RPMI8226 (cell line): ENCODE measurements at places on chromosomes 4 and X.

- no peak for DNase-seq
These were observed 170.3 kb downstream of the VEGFC start for GRCh38 chr4:176622251-176622948.

DNA sequence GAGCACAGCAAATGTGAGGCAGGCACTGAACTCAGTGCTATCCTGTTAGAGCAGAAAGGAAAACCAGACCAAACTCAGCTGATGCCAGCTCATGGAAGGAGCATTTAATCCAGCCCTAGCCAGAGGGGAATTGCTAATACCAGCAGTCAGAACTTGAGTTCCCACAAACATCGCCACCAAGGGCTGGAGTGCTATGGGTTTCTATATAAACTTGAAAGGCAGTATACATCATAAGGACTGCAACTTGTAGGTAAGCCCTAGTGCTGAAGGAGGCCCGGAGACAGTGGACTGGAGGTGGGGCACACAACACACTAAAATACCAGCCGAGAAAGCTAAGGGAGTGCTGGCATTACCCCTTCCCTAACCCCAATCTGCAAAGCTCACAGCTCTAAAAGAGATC lies 440.2 kb downstream of the PRR32 start:
- no peak for DNase-seq

DNA sequence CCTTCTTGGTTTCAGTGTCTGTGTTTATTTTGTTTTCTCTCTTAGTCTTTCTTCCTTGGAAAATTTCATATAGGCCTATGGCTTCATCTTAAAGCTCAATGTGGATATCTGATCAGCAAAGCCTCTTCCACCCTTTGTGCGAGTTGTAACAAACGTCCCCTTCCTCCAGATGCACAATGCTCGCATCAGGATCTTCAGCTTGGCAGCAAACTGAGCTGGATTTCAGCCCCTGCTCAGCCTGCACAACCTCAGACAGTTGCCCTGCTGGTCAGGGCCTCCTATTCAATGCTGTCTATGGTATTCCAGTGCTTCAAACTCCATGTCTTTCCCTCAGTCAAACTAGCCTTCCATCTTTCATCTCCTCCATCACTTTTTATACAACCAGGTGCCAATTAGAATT lies 309.4 kb downstream of the ARHGAP24 start:
- DNase-seq, result no peak

GRCh38 chr4:118390121-118390520 lies 37.3 kb upstream of the PRSS12 start:
- no peak for DNase-seq

DNA sequence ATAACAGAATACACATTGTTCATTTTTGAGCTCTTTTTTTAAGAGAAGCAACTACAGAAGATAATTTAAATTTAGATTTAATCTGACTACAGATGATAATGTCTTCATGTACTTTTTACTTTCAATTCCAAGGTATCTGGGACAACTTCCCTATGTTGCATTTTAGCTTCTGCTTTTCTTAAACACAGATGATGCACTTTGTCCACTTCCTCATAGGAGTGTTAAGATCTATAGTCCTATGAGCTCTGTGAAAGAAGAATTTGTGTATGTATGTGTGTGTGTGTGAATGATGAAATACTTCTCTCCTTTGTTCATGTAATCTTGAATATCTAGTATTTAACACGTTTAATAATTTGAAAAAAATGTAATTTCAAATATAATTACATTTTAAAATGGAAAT lies 5.3 kb upstream of the FHIP1A start:
- DNase-seq, result no peak

GRCh38 chr4:113564493-113564892 lies 197.0 kb downstream of the CAMK2D start:
- DNase-seq, result no peak

DNA sequence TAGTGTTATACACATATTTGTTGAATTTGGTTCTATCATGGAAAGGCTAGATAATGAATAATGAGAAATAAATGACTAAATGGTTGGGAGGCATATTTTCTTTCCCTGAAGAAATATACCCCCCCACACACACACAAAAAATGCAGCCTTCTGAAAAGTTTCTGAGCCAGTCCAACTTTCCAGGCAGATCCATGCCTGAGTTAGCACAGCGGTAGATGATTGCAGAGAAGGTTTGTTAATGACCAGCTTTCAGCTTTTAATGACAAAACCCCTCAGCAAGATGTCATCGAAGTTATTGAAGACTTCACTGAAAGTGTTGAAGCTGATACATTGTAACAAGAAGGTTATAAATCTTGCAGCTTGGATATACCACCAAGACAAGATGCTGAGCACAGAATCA lies 61.4 kb downstream of the GBA3 start:
- DNase-seq, result no peak

DNA sequence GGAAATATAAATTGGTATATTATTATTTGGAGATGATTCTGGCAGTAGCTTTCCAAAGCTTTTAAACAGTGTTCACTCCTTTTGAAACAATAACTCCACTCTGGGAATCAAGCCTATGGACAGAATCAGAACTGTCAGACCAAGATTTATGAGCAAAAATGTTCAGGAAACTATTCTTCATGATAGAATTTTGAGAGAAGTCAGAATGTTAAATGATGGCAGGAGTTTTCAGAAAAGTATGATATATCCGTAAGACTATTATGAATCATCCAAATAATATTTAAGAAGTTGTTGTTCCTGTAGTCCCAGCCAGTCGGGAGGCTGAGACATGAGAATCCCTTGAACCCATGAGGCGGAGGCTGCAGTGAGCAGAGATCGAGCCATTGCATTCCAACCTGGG lies 50.5 kb upstream of the ADGRG2 start:
- DNase-seq, result no peak
